Right forelimb (tissue), 1 donor: ENCODE measurements at places on chromosomes 13 and 19.

- no peak for DNase-seq
Observed at GRCh38 chr13:99315186-99315585, 8.0 kb upstream of the GPR183 start.

DNA sequence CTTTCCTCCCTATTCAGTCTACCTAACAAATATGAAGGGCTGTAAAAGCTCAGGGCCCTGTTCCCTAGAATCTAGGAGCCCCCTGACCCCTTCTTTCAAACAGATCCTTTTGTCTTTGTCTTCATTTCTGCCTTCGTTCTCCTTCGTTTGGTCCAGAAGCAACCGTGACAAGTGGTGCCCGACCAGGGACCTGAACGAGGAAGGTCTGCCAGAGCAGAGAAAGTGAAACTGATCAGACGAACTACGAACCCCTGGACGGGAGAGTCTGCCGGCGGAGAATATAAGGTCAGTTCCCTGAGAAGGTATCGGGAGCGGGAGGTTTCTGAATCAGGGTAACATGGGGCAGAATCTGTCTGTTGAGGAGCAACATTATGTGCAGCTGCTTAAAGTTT is 751 bp downstream of the ERVK3-1 start:
- no peak for DNase-seq

DNA sequence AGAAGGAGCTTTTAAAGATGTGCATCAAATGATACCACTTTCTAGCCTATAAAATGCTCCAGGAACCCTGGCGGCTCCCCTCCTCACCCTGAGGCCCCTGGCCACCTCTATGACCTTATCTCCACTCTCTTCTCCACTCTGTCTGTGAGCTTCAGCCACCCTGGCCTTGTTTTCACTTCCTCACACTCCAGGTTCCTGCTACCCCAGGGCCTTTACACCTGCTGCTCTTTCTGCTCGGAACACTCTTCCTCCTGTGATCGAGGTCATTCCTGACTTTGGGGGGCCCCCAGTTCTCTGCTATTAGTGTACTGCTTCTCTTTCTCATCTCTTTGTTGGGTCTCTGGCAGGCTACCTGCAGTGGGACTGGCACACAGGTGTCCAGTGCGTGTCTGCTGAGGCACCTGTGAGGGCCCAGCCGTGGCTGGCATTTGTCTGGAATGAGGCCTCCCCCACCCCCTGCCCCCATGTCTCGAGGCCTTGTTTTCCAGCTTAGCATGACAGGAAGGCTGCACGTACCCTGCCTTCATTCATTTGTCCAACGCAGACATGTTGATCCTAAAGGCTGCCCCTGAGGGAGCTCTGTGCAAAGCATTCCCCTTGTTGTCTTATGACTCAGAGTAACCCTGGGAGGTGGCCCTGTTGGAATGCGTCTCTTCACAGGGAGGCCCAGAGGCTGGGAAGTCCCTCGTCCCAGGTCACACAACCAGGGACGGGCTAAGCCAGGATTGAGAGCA is 2.3 kb downstream of the DDA1 start:
- no peak for DNase-seq

GRCh38 chr13:28131646-28132045 is 6.7 kb upstream of the PAN3 start:
- DNase-seq = no peak

GRCh38 chr13:36354842-36355623 is 8.8 kb upstream of the SPART start:
- no peak for DNase-seq

DNA sequence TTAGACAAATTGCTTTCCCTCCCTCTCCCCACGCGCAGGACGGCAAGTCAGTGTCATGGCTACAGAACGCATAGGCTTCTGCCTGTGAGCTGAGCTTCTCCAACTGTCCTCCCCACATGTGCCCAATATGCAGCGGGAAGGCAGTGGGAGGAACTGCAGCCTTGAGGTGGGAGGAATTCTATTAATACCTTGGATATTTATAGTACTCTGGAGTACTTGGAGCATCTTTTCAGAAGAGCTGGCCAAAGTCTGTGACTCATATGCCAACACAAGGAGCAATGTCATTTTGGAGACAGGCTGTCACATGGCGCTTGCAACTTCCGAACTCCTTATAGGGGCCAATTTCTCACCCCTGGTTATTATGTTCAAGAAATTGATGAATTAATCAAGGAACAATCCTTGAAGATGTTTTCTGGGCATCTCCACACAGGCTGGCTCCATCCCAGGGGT is 245.0 kb upstream of the SERP2 start:
- DNase-seq = no peak

- no peak for DNase-seq
Observed at GRCh38 chr13:20383058-20383457, 142.6 kb downstream of the CRYL1 start.

DNA sequence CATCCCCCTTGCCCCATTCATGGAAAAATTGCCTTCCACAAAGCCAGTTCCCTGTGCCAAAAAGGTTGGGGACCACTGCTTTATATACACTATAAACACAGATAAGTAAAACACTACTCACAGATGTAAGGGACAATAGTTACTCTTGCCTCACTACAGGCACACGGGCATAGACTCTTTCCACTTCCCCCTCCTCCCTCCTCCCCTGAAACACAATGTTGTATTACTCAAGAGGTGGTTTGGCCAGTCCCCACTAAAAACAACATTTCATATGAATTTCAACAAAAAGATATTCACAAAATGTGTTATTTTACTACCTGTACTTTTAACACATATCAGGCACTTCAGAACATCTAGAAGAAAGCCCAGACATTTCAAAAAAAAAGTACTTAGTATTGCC is 45.1 kb downstream of the EPSTI1 start:
- DNase-seq = no peak

- DNase-seq = no peak
Observed at GRCh38 chr19:43354305-43354627, 780 bp downstream of the CD177 start.

- no peak for DNase-seq
Observed at GRCh38 chr13:111161601-111162600, 46.8 kb downstream of the ARHGEF7 start.

GRCh38 chr19:3287814-3288213 is 63.4 kb downstream of the CELF5 start:
- DNase-seq = no peak

DNA sequence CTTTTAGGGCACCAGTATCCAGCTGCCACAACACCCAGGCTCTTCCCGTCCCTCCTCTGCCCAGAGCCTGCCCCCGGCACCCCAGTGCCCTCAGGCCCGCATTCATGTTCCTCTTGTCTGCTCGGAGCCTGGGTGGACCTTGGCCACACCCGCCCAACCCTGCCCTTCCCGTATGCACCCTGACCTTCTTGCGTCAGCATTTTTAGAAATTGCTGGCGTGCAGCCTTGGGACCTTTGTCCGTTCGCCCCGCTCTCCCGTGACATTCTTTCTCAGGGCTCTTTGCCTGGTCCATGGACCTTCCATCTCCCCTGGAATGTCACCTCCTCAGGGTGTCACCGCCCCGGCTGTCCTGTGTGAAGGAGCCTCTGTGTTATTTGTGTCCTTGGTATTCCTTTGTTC is 7.6 kb downstream of the NUCB1 start:
- DNase-seq = no peak

- peak; percentile 75 for DNase-seq
Observed at GRCh38 chr19:4866595-4867424, 657 bp downstream of the PLIN3 start.
